Liver (tissue), 10 donors: ENCODE measurements at places on chromosomes 4 and X.

GRCh38 chr4:31947101-31947500, 1226.9 kb downstream of the PCDH7 start:
- no peak overlapping the region for H3K4me3 ChIP-seq
- no peak overlapping the region for H3K27ac ChIP-seq
- no peaks in the 10 kb centered on the region for H3K4me1 ChIP-seq

GRCh38 chrX:107537815-107538214, 88.4 kb downstream of the FRMPD3 start:
- no peaks in the 10 kb centered on the region for H3K27me3 ChIP-seq
- no peak overlapping the region for H3K4me3 ChIP-seq
- H3K36me3 ChIP-seq = no peaks in the 10 kb centered on the region
- H3K27ac ChIP-seq = no peak overlapping the region

DNA sequence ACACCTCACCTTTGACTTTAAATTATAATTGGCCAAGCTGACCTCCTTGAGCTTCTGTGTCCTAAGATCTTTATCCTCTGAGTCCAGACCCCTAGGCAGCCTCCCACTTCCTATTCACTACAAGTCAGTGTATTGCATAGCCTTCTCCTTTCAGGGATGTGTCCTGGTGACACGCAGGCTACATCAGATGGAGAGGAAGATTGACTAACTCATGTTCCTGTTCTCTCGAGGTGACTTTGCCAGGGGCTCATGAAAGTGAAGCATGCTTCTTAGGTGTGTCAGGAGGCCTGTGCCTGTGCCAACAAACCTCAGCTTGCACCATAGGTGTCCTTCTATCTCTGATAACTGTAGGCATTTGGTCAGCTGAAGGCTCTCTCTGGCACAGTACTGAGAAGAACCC, 195.7 kb upstream of the HS3ST1 start:
- no peak overlapping the region for H3K4me3 ChIP-seq
- no peaks in the 10 kb centered on the region for H3K27me3 ChIP-seq
- no peak for DNase-seq
- H3K36me3 ChIP-seq = no peaks in the 10 kb centered on the region
- no peaks in the 10 kb centered on the region for H3K4me1 ChIP-seq

DNA sequence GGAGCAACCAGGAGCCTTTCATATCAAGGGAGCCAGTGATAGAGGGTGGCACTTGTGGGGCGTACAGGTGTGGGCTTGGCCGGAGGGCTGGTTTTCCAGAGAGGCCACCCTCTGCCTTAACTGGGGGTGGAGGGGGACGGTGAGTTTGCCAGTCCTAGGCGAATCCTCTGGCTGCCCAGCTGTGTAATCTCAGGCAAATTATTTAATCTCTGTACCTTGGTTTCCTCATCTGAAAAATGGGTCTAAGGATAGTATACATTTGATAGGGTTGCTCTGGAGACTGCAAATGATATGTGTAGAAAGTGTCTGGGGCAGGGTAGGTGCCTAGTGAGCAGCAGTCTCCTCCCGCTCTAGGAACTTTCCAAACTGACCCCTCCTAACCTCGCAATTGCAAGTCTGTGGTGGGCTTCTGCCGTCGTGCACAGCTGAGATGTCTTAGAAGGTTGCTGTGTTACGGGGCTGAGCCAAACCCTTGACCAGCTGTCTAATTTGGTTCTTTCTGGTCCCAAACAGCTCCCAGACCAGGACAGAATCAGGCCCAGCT, 3.8 kb upstream of the CXCR3 start:
- no peak overlapping the region for H3K27ac ChIP-seq
- DNase-seq = no peak
- no peaks in the 10 kb centered on the region for H3K4me1 ChIP-seq
- no peaks in the 10 kb centered on the region for H3K36me3 ChIP-seq
- no peaks in the 10 kb centered on the region for H3K27me3 ChIP-seq
- no peak overlapping the region for H3K4me3 ChIP-seq

DNA sequence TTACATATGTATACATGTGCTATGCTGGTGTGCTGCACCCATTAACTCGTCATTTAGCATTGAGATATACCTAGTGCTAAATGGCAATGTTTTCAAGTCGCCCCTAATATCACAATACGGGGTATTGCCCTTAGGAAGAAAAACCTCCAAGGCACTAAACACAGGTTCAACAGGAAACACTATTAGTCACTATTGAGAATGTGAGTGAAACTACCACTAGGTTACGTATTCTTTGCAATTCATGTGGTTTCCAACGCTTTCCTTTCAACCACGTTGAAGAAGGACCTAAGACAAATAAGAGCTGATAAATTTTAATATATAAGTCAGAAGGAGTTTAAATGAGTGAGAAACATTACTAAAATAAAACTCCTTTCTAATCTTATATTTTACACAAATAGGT, 134.7 kb upstream of the SPANXN4 start:
- no peaks in the 10 kb centered on the region for H3K36me3 ChIP-seq
- H3K4me1 ChIP-seq = no peaks in the 10 kb centered on the region
- H3K4me3 ChIP-seq = no peak overlapping the region
- DNase-seq = no peak
